Activated naive CD4-positive, alpha-beta T cell treated with anti-CD3 and anti-CD28 coated beads, Interleukin-2, amount 50 U/mL, for 72 hours (primary cell): ENCODE measurements at places on chromosomes 1 and 21. TPM values are rescaled to one million over a fixed set of nuclear protein-coding genes. Genes with fewer than 3 reads are reported as not detected.

Gene ARHGEF16
- 0.46 TPM for total RNA-seq

Gene MAP3K7CL
- total RNA-seq = 5.4 TPM

Gene FBXO28
- total RNA-seq = 14.4 TPM

Gene ANXA9
- not detected for total RNA-seq

Gene KCNJ9
- total RNA-seq = not detected

Gene ERO1B
- 5.0 TPM for total RNA-seq

Gene GBP3
- total RNA-seq = 9.3 TPM

Gene CD34
- total RNA-seq = 0.16 TPM

Gene S100A7A
- not detected for total RNA-seq

Gene CELA3B
- not detected for total RNA-seq

Gene FOXD2
- 0.18 TPM for total RNA-seq

Gene SMIM1
- total RNA-seq = 2.7 TPM

Gene VTCN1
- not detected for total RNA-seq

Gene MDM4
- total RNA-seq = 87.2 TPM

Gene PRMT2
- total RNA-seq = 69.0 TPM

Gene CAMSAP2
- 3.3 TPM for total RNA-seq

Gene BCAN
- not detected for total RNA-seq

Gene CELSR2
- 0.39 TPM for total RNA-seq
